ENCODE measurements at places on chromosomes 2 and 18.

DNA sequence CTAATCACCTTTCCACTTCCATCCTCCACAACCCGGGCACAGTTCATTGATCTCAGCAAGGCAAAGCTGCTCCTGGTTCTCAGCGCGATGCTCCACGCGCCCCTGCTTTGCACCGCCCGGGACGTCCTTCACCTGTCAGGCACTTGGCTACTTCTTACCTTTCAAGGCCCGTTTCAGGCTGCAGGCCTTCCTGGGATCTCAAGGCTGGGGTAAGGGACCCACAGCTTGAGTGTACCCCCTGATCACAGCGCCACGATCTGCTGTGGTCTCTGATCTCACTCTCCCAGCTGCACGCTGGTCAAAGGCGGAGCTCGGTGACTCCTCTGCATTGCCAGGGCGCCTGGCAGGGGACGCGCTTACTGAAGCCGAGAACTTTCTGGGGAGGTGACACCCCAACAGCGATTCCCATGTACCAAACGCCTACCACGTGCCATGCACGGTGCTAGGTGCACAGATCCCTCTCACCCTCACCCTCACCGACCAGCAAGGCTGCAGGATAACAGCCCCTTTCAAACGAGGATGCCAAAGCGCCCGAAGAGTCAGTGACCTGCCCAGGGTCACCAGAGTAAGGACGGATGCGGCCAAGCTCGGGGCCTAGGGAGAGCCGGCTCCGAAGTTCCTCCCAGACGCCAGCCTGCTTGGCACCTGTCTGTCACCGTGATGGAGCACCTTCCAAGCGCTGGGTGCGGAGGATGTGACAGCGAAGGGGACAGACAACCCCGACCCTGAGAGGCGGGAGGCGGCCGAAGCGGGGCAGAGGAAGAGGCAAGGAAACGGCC lies 818 bp downstream of the ITGB1BP1 start:
- peak; percentile 33 for DNase-seq

GRCh38 chr18:34159691-34160185 lies 65.0 kb downstream of the NOL4 start:
- DNase-seq: no peak

DNA sequence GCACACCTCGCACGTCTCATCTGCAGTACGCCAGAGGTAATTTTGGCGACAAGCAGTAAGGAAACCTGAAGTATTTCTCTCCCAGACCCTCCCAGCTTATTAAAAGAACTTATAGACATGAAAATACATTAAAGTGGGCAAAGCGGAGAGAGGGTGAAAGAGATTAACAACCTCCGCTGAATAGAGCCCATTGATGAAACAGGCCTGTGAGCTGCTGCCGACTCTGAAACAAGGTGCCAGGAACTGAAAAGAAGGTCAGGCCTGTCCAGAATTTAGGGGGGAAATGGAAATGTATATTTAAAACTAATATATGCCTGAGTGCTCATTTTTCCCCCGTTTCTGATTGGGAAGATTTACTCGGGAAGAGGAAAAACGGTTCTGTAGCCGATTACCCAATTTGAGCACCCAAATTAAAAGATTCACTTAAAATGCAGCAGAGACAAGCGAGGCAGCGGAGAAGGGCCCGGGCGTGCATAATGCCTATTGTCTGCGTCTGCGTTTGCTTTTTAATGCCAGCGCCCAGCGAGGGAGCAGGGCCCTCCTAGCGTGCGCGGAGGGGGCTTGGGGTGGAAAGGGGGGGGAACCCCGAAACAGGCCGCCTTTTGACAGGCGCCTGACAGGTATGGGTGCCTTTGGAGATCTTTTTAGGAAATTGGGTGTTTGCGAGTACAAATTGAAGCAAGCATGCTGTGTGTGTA lies 316.2 kb downstream of the GBX2 start:
- DNase-seq: no peak

DNA sequence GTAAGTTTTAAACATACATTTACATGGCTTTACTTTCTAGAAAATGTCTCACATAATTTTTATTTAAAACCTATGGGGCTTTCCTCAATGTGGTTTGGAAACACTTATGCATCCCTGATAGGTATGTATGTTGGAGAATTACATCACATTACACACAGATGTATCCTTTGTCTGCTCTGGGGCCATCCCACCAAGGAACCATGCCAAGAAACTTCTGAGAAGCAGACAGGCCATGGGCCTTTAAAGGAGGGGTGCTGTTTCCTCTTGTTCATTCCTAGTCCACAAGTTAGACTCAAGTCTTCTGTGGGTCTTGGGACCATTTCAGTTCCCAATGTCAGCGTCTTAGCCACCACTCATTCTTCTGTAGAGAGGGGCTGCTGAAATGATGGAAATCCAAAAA lies 162.0 kb upstream of the SETBP1 start:
- no peak for DNase-seq

- DNase-seq: no peak
These were observed 82.8 kb downstream of the SLC25A12 start for GRCh38 chr2:171811245-171811628.

DNA sequence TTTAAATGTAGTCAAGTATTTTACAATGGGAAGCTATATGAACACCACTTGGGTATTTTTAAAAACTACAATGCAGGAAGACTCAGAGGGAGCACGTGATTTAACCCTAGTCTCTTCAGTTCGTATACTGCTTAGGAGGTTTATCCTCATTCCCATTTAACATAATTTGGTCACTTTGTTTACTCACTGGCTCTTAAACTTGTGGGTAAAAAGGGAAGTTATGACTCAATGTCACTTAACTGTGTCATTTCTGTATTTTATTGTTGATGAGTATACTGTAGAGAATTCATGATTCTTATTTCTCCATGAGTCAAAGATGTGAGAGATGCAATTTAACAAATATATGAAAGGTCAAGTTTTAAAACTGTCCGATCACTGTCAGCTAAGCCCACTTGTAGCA lies 48.2 kb downstream of the SLC66A3 start:
- DNase-seq: no peak

DNA sequence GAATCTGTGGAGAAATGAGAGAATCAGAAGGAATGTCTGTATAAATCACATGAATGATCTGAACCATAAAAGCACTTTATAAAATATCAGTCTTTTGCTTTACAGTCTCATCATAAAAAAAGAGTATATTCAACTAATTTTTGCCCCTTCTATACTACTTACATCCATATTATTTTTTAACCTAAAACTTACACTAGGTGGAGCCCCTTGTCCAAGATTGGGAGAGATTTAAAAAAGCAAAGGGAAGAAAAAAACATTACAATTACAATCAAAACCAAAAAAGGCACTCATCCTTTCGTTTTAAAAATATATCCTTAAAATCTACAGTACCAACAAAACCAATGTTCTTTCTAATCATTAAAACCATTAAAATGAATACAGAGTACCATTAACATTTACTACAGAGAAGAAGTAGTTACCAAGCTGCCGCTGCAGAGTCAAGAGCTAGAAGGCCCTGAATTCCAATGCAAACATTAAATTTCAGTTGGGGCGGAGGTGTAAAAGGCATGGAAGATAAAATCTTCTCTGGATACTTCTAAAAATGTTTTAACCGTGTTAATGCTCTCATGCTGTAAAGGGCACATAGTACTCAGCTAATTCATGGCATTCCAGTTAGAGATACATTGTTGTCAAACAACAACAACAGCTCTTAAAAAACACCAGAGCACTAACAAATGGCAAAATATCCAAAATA lies 56.7 kb upstream of the EPB41L3 start:
- DNase-seq: no peak

- DNase-seq: no peak
These were observed 97.4 kb downstream of the MCFD2 start for GRCh38 chr2:46818141-46818621.

GRCh38 chr2:188412190-188412589 lies 120.5 kb downstream of the GULP1 start:
- no peak for DNase-seq

- peak; percentile 35 for DNase-seq
These were observed 34.9 kb downstream of the C18orf54 start for GRCh38 chr18:54392543-54393023.
